Spleen (tissue), 13 donors: ENCODE measurements at places on chromosomes 6 and 20.

GRCh38 chr6:126396131-126396530 is 56.2 kb downstream of the CENPW start:
- no peak for DNase-seq

GRCh38 chr20:36493051-36493800 is 48.1 kb upstream of the MYL9 start:
- no peak for DNase-seq

DNA sequence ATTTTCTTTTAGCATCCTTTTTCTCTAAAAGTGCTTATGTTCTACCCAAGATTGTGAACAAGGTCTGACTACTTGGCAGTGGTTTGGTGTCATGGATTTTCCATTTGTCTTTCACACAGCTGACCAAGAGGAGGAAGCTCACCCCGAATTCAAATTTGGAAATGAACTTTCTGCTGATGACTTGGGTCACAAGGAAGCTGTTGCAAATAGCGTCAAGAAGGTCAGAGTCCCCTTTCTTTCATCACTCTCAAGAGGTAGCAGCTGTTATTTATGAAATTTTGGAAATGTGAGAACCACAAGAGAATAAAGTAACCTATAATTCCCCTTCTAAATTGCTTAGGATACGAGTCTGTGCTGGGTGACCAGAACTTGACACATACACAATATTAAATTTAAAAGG is 113.0 kb upstream of the LAMP5 start:
- DNase-seq, result no peak

DNA sequence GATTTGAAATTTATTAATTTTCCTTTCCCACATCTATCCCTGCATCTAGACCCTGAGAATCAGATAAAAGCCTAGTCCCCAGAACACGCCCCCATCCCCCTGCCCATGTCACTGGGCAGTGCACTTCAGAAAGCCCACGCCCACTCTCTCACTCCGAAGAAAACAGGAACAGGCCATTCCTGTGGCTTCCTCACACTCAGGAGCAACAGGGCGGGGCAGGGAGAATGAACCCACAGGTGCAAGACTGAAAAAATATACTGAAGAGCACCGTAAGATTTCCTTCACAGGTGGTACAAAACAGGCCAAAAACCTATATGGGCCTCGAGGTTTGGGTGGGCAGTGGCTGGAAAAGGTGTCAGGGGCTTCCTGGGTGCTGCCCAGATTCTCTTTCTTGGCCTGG is 3.4 kb downstream of the OXT start:
- no peak for DNase-seq

DNA sequence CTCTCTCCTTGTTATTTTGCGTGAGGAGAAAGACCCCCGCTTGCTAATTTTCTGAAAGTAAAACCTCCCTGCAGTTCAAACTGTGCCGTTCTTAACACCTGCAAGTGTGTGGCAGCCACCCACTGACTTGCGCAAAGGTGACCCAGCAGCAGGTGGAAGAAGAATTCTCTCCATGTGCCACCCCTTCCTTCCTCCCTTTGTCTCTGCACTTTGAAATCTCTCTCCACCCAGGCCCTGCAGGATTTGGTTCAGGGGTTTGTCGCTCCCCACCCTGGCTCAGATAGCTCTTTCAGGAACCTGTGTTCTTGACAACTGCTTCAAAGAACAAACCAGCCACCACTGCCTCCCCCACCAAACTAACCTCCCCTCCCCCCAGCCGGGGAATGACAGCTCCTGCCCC is 41.4 kb downstream of the ZNF831 start:
- DNase-seq, result no peak

- DNase-seq, result no peak
Observed at GRCh38 chr6:40346246-40346645, 240.9 kb downstream of the LRFN2 start.

DNA sequence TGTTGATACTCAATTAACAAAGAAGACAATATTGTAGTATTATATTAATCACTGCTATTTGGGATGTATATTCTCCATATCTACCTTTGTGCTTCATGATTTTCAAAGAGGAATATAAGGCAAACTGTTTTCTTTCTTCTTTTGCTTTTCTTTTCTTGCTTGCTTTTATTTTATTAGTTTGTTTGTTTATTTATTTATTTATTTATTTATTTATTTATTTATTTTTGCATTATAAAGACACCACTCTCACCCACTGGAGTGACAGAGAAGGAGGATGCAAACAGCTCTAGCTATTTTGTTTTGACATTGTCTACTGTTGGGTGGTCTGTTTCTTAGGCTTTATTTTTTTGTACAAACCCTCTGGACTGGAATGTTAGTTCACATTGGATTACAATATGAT is 1352.7 kb downstream of the HACE1 start:
- DNase-seq, result no peak

DNA sequence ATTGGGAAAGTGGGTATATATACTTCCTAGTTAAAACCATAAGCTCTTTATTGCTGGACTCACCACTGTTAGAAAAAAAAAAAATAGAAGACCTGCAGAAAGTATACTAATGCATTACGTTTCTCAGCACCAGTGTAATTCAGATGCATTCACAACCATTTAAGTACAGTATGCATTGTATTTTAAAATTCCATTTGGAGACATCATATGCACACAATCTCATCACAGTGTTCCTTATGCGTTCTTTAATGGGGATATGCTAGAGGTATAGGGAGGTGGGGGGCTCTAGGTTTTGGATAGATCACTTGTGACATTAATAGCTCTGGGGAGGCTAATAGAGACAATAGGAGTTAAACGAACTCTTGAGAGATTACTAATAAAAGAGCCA is 9.4 kb downstream of the TFAP2A start:
- DNase-seq, result no peak

DNA sequence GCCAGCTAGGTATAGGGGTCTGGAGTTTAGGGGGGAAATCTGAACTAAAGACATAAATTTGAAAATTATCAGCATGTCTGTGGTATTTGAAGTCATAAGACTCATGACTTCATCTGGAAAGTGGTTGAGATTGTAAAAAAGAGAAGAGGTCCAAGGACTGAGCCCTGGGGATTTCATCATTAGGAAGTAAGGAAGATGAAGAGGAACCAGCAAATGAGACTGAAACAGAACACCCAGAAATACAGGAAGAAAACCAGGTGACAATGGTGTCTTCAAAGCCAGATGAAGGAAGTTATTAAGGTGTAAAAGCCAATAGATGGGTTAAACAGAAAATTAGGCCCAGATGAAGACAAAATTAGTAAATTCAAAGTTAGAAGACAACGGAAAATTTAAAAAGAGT is 49.1 kb upstream of the UBR2 start:
- no peak for DNase-seq

- DNase-seq, result no peak
Observed at GRCh38 chr6:50822078-50822476, 3.4 kb downstream of the TFAP2B start.

- no peak for DNase-seq
Observed at GRCh38 chr6:164756142-164756541, 553.3 kb downstream of the C6orf118 start.

- peak; percentile 84 for DNase-seq
Observed at GRCh38 chr6:17015551-17016381, 86.1 kb upstream of the STMND1 start.

- no peak for DNase-seq
Observed at GRCh38 chr6:87909849-87910248, 137.8 kb upstream of the SPACA1 start.

GRCh38 chr20:46721476-46721875 is 12.0 kb downstream of the SLC2A10 start:
- DNase-seq, result no peak

DNA sequence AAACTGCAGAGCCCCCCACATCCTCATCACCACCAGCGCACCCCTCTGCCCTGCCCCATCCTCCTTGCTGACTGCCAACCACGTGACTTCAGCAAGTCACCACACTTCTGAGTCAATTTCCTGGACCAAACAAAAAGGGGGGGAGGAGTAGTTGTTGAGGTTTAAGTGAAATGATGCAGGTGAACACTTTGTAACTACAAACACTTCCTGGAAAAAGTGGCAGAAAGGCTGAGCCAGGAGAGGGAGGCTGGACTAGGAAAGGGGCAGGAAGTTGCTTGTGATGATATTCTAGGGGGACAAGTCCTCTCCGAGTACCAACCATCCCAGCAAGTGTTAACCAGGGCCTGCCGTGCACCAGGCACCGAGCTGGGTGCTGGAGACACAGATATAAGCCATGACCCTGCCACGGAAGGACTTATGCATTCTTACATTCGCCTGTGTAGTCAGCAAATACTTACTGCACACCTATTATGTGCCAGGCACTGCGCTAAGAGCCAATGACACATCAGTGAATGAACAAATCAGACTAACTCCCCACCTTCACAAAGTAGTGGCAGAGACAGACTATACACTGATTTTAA is 67.3 kb downstream of the PREX1 start:
- peak; percentile 91 for DNase-seq

- peak; percentile 77 for DNase-seq
Observed at GRCh38 chr6:158026901-158027589, 45.4 kb downstream of the SYNJ2 start.

DNA sequence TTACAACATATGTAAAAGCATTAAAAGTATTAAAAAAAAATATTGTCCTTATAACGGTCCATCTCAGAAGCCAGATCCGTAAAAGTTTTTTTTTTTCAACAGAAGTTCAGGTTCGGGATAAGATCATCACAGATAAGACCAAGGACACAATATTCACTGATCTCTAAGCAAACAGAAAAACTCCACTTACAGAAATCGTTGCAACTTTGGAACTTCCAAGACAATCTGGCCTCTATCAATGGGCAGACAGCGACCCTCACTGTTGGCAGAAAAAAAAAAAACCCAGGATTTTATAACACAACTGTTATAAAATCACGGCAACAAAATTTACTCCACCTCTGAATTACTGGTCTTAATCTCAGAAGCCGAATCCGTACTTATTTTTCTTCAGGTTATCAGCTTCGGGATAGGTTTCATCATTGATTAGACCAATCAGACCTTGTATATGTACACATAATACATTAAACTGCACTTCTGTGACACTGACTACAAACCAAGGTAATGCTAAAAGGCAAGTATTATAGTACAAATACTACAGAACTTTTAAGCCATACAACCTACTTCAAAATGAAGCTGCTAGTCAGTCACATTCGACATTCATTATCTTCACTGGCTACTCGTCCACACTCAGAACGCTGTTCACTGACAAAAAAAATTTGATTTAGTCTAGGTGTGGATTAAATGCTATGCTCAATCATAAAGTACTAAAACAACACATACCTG is 34.7 kb upstream of the SYNCRIP start:
- no peak for DNase-seq

DNA sequence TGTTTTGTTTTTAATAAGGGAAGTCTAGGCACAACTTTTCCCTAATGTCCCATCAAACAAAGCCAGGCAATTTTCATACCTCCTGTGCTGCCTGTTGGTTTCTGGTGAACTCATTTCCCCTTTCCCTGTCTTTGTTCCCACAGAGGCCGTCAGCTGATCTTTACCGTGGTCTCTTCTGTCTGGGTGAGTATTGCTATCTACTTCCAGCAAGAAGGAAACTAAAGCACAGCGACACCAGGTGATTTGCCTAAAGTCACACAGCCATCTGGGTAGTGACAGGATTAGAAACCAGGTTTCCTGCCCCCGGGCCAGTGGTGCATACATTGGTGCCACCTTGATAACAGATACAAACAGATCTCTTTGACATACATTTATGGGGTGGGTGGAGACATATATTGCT is 59.6 kb downstream of the RAB44 start:
- DNase-seq, result no peak

DNA sequence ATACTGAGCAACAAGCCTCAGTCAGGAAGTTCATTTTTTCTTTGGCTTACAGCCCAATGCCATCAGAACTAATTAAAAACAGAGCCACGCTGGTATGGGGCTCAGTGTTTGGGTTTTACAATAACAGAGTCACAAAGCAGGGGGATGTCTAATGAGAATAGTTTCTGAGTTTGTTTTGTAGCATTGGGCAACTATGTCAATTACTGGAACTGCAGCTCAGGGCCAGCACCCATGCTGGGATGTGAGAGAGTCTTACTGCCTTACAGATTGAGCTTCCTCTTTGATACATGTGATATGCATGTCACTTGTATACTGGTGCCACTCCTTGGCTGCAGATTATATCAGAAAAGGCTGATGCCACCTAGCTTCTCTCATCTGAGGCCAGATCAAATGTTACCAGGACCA is 117.6 kb downstream of the TFAP2B start:
- no peak for DNase-seq

GRCh38 chr6:69427882-69428281 is 368.9 kb downstream of the LMBRD1 start:
- no peak for DNase-seq

- DNase-seq, result no peak
Observed at GRCh38 chr20:58754584-58754983, 62.0 kb downstream of the NPEPL1 start.

GRCh38 chr6:74834967-74835366 is 370.9 kb downstream of the COL12A1 start:
- DNase-seq, result no peak

DNA sequence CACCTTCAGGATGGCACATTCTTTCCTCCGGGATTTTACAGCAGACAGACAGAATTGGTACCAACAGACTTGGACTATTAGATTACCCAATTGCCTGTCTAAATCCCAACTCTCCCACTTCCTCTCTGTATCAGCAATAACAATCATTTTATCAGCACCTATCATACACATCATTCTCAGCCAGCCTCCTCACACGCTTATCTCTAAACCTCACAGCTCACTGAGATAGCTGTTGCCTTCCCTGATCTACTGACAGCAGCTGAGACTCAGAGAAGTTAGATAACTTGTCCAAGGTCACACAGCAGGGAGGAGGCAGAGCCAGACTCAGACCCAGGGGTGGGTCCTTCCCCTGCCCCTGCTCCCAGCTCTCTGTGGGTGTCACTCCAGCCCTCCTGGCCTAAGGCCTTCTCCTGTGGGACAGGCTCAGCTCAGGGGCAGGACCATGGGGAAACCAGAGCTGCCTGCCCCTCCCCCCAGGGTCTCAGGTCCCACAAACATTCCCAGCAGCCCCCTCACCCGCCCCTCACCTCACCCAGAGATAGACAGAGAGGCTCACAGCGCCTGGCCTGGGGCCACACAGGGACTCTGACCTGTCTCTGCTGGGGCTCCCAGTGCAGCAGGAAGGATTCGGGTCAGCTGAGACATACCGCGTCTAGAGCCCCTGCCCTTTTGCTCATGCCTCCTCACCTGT is 92.8 kb downstream of the GRM4 start:
- no peak for DNase-seq

- DNase-seq, result no peak
Observed at GRCh38 chr20:38342216-38342615, 4.1 kb upstream of the LBP start.

DNA sequence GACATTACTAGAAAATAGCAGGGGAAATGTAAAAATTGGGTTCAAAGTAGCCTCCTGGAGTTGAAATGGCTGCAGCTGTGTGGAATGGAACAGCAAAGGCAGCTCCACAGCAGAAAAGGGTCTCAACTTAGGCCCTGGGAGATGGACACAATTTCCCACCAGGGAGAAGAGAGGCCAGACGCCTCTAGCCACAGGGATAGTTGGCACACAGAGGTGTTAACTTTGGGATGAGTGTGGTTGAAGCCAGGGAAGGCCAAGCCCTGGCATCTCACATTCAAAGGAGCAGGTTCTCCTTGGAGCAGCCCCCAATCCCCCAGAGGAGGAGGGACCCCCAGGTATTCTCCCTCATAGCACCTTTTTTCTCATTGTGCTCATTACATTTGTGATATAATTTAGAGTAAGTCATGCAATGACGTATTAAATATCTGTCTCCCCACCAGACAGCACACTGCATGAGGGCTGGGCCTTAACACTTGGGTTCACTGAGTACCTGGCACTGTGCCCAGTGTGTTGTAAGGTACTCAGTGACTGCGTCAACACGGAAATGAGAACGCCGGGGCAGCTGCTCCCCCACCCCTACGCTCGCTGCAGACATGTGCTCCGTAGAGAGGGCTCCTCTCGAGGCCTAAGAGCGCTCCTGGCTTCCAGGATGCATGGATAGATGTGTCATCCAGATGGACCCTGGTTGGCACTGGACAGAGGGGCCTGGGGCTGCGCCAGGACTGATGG is 76.0 kb upstream of the CD93 start:
- peak; percentile 90 for DNase-seq
